ENCODE measurements at places on chromosomes 4 and X.

DNA sequence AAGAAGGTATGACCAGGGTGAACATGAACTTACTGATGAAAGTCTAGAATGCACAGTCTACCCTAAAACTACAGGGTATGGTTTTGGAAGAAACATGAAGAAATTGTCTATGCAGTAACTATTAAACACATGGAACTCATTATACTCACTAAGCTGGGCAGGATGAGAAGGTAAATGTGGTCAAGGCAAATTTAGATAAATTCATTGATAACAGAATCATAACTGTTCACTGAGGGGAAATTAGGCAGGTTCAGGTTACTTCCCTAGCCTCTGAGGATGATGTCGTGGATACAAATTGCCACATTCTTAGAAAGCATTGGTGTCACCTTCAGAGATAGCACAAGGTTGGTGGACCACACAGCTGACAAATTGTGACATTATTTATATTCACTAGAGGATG is 40.4 kb upstream of the MID1IP1 start:
- no peak for DNase-seq

DNA sequence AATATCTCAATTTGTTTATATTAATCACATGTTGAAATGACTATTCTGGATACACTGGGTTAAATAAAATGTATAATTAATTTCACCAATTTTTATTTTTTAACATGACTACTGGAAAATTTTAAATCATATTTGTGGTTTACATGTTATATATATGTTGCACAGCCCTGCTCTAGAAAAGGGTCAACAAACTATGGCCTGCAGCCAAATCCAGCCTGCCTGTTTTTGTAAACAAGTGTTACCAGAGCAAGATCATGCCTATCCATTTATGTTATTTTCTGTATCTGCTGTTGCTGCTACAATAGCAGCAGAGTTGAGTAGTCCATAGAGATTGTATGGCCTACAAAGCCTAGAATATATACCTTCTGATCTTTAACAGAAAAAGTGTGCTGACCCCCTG is 1.2 kb downstream of the TCEANC start:
- DNase-seq, result no peak

- no peak for DNase-seq
Observed at GRCh38 chrX:96373047-96373355, 311.6 kb upstream of the DIAPH2 start.

DNA sequence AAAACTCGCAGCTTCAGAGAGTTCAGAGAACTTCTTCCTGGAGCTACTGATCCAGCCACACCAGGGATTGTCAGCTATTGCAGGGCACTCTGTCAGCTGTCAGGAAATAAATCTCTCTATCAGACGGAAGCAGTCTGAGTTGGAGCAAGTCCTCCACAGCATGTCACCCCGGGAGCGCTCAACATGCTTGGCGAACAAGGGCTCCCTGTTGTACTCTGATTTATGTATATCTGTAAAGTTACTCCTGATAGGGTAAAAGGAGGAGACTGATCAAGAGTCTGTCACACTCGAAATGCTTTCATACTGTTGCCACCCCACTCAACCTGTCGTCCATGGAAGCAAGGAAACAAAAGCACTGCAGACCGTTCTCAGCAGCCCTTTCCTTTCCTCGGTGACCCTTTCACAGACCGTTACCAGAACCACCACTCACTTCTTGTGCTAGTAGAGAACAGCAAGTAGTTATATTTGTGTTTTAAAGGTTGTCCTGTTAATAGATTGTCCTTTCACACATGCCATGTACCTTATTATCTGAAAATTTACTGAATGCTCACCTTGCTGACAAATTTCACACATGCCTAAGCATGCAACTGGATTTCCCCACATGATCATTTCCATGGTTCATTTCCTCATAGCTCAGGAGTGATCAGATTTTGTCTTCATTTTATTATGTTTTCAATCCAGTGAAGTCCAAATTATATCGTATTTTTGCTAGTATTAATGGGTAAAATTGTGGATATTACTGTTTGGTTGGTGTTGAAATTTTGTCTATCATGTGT is 2108.9 kb upstream of the TENM3 start:
- no peak for DNase-seq

GRCh38 chr4:689723-690122 is 772 bp upstream of the SLC49A3 start:
- no peak for DNase-seq

GRCh38 chrX:48683411-48683982 is at the start of gene WAS:
Gene WAS (plus strand): TSS chrX:48683799. CDS start chrX:48683854, 55 bp downstream.
- DNase-seq, result peak; percentile 68

DNA sequence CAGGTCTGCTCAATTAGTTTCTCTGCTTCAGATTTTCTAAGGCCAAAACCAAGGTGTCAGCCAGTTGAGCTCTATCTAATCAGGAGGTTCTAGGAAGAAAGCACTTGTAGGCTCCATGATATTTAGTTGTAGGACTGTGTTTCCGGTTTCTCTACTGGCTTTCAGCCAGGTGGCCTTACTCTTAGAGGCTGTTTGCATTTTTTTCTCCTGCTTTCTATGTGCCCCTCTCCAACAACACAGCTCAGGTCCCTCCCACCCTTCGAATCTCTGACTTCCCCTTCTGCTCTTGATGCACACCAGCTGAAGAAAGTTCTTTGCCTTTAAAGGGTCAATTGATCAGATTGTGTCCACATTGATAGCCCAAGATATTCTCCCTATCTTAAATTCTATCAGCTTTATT is 245.2 kb downstream of the RAB28 start:
- no peak for DNase-seq

DNA sequence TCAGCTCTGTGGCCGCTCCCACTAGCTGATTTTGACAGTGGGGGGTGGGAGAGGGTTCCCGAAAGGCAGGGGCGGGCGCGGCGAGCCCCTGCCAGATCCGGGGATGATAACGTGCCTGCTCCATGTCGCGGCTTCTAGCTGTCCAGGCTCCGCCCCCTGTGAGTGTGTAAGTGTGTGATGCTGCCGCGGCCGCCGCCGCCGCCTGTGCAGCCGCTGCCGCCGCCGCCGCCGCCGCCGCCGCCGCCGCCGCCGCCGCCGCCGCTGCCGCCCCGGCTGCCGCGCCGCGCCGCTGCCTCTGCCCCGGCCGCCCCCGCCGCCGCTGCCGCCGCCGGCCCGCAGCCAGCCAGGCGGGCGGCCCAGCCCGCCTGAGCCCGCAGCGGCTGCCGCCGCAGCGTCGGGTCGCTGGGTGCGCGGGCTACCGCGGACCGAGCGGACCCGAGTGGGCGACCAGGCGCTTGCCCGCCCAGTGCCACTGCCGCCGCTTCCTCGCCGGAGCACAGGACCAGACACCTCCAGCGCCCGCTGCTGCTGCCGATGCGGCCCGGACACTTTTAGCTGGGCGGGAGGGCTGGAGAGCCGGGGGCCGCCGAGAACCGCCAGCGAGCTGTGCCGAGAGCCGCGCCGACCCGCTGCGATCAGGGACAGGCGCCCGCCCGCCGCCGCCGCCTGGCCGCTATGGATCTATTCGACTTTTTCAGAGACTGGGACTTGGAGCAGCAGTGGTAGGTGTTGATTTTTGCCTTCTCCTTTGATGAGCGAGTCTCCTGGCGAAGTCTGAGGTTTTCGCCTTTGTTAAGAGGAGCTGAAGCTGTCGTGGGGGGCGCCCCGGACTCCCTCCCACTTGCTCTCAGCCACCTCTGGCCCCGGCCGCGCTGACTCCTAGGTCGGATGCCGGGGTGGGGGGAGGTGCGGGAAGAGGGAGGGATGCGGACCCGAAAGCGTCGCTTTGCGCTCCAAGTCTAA is at the start of gene AFF2:
TSS of gene AFF2 (plus strand) at position 195 of the 963 bp plus-strand sequence. CDS start at position 676, 481 bp downstream.
- peak; percentile 52 for DNase-seq

- no peak for DNase-seq
Observed at GRCh38 chr4:53586121-53586816, 5.0 kb downstream of the LNX1 start.

GRCh38 chr4:41428601-41429279 is 109.2 kb upstream of the LIMCH1 start:
- no peak for DNase-seq

- DNase-seq, result no peak
Observed at GRCh38 chrX:134932528-134933217, 58.1 kb upstream of the SMIM10 start.
